Activated T-cell treated with anti-CD3 and anti-CD28 coated beads, Interleukin-2, amount 50 U/mL, for 1 hour (primary cell): ENCODE measurements at places on chromosomes 2 and 18.

DNA sequence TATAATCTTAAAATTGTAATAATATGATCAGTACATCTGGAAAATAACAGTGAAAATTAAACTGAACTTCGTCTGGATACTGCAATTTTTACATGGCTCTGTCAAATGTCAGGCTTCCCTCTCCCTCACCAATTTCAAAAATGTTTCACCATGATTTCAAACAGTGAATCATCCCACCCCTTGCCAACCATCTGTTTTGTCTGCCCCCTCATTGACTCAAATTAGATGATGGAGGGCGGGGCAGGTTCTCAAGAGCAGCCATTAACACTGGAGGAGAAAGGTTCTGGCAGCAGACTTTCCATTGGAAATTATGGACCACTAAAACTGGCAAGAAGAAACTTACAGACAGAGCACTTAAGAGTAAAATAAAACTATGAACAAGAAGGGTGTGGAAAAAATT is 1195.7 kb upstream of the ZEB2 start:
- no peak for DNase-seq

DNA sequence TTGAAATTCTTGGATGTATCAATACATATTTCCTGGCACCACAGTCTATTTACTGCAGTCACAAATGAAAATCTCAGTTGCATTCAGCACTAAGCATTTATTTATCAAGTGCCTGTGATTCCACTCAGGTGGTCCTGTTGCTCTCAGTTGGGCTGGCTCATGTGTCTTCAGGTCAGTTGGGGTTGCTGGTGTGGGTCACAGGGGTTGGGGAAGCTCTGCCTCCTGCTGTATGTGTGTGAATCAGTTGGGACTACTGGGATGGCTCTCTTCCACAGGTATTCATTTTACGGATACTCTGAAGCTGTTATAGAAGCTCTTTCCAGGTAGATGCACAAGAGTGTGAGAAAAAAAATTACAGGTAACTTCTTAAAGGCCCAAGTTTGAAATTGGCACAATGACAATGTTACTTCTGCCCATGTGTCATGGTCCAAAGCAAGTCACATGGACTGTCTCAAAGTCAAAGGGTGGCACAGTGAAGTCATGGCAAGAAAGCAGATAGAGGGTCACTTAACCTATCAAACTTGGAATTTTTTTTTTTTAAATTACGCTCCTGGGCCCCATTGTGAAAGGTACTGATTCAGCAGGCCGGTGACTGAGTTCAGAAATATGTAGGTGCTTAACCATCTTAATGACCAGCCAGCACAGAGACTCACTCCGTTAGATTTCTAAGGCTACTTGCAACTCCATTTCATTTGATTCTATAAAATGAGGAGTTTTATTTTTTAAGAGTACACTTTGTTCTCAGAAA is 249.2 kb upstream of the GCFC2 start:
- no peak for DNase-seq

DNA sequence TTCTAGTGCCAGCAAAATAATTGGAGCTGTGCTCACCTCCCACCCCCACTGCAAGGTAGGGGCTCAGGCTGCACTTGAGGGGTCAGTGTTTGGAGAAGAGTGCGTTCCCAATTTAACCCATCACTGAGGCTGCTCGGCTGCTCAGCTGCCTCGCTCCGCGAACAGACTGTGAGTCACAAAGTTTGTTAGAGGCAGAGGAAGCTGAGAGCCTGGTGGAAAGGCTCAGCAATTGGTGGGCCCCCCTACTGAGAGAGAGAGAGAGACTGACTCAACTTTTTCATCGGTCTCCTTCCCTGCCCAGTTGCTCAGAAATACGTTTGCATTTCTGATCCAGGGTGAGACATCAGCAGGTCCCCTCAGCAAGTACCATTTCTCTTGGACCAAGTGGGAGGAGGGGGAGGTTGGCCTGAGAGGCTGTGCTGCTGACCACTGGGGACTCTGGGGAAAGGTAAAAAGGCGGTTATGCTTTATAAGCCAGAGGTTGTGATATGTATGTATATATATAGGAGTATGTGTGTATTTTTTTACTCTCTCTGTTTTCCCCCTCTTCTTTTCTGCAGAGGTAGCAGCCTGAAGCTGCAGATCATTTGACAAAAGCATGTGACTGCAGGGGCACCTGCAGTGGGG is 1.5 kb downstream of the EFR3B start:
- peak; percentile 46 for DNase-seq

DNA sequence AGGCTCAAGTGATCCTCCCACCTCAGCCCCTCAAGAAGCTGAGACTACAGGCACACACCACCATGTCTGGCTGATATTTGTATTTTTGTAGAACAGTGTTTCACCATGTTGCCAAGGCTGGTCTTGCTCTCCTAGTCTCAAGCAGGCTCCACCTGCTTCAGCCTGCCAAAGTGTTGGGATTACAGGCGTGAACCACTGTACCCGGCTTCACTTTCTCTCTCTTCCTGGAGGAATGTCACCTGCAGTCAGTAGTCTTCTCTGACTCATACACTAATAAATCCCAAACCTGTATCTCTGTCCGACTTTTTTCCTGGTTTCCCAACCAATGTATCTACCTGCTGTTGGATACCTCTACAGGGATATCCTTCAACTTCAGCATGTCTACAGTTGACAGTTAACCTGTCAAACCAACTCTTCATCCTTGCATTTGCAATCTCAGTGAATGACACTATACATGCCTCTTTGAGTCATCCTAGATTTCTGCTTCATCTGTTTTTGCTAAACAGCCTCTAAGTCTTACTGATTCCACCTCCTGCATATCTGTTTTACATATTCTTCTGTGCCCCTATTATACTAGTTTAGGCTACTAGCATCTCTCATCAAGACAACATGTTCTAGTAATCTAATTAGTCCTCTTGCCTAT is 54.5 kb downstream of the RBBP8 start:
- no peak for DNase-seq

- no peak for DNase-seq
These were observed 29.4 kb upstream of the RAB1A start for GRCh38 chr2:65159261-65159660.

DNA sequence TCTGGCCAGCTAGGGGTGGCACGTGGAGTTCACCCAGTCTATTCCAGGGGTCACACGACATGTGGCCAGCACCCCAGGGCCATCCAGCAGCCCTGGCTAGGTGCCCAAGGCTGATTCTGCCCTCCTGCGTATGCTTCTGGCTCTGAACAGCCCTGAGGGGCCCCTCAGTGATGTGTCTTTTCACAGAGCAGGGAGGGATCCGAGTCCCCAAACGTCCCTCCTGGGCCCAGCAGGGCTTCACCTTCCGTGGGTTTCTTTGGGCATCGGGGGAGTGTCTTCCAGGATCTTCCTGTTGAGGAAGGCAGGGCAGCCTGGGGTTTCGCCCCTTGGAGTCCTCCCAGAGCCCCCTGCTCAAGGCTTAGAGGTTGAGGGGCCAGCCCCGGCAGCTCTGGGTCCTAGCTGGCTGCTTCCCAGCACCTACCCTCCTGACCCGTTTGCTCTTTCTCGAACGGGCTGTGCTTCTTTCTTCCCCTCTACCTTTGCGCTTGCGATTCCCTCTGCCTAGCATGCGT is 165.9 kb downstream of the DYSF start:
- no peak for DNase-seq

- no peak for DNase-seq
These were observed 104.7 kb upstream of the CD302 start for GRCh38 chr2:159902722-159903121.

GRCh38 chr18:68833756-68834155 is 35.9 kb downstream of the CCDC102B start:
- no peak for DNase-seq

- DNase-seq = peak; percentile 8
These were observed 19.9 kb downstream of the SNORC start for GRCh38 chr2:232889876-232890401.

GRCh38 chr18:32301361-32301760 is 111.5 kb downstream of the MEP1B start:
- no peak for DNase-seq

DNA sequence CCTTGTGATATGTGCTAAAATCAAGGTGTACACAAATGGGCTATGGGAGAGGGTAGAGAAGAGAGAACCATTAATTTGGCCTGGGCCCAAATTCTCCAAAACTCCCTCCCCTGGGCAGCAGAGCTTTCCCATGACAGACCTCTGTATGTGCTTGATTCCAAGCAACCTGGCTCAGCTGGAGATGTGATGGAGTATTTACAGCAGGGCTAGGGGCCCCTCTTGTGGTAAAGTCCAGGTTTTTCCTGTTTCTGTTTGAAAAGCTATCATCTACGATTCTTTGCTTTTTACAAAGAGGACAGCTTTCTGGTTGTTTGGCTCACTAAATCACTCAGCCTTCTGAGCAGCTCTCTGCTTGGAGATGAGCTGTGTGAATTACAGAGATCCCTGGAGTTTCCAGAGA is 40.3 kb downstream of the KCNS3 start:
- no peak for DNase-seq

DNA sequence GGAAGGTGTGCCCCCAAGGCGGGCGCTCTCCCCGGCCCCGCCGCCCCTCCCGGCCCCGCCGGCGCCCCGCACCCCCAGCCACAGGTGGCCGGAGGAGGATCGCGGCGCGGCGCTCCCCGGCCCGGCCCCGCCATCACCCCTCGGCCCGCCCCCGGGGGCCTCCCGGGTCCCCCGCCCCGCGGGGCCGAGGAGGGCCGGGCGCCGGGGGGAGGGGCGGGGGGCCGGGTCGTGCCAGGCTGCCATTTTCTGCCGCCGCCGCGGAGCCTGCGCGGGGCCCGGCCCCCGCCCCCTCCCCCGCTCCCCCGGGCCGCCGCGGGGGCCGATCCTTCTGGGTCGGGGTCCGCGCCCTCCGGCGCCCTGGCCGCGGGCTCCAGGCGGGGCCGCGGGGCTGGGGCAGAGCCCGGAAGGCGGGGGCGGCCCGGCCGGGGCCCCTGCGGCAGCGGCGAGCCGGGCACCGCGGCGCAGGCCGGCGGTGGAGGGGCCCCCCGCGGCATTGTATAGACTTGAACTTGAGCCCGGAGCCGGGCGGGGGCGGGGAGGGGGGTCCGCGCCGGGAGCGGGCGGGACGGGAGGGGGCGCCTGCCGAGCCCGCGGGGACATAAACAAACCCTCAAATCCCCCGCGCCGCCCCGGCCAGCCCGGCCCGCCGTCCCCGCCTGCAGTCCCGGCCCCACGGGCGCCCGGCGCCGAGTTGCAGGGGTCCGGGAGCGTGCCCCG is 556 bp downstream of the DNMT3A start:
- peak; percentile 56 for DNase-seq

DNA sequence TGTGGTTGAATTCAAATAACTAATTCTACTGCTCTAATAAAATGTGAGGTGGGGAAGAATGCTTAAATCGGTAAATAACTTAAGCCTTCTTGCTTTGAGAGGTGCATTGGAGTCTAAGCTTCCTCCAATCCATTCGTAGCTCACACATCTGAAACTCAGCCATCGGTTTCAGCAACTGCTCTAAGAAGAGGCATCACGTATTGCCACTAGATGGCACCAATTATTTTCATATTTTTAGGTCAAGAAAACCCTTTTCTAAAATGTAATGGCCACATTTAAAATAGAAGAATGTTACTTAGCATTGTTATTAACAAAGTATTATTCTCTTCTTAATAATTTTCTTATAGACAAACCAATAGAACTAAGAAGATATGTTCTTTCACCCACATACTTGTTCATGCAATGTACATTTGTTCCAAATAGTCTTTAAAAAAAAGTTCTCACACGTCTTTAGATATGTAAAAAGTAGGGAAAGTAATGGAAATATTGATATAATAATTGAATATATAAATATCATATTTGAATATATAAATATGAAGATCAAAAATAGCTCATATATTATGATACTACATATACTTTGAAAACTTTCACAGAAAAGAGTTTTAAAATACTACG is 229.8 kb downstream of the CCDC178 start:
- no peak for DNase-seq

DNA sequence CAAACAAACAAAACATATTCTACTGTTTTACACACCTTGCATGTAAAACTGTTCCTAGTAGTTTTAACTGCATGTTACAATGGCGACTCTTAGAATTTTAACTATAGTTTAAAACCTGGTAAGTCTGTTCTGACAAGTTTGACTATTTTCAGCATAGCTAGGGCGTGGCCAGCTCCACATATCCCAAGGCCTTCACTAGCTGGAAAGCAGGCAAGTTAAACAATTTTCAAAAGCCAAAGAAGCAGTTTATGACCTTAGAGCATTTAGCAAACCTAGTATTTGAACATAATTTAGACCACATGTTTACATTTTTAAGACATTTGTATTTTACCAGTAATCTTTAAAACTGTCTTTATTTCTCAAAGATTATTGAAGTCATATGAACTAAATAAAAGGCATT is 402.8 kb upstream of the SYT4 start:
- DNase-seq = no peak

DNA sequence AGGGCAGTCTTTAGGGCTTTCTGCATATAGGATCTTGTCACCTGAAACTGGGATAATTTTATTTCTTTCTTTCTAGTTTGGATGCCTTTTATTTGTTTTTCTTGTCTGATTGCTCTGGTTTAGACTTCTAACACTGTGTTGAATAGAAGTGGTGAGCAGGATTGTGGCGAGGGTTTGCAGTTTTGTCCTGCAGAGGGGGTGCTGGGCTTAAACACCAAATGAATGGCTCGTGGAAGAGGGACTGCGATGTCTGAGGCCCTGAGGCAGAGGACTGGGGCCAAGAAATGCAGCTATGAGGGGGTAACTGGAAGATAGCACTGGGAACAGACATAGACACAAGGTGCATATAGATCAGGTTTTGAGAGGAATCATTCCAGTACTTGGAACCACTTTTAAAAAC is 20.5 kb downstream of the UBE2F start:
- DNase-seq = no peak

DNA sequence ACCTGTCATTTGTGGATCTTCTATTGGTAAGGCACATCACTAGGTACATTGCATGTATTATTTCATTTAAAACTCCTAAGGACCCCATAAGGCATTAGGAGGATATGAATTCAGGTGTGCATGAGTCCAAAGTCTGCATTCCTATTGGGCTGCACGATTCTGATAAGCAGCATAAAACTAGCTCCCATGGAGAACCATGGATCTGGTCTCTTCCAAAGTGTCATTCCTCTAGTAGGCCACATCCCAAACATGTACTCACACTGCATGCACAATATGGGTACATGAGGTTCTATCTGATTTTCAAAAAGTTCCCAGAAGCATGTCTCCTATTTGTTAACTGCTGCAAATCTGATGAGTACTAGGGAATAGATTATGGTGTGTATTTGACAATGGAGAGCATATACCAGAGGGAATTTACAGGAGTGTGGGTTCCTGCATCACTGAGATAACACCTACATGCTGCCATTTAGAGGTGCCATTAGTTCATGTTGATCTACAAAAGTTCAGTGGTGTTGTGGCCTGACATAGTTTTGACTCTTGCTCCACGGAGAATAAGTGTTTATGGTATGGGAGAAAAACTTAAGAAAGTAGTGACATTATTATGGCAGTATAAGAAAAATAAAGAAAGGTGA is 11.3 kb downstream of the CYTIP start:
- DNase-seq = no peak
